ENCODE measurements at places on chromosomes 7 and 10.
A peak's percentile ranks its signal among the peaks of the same experiment; 100 is the strongest.

DNA sequence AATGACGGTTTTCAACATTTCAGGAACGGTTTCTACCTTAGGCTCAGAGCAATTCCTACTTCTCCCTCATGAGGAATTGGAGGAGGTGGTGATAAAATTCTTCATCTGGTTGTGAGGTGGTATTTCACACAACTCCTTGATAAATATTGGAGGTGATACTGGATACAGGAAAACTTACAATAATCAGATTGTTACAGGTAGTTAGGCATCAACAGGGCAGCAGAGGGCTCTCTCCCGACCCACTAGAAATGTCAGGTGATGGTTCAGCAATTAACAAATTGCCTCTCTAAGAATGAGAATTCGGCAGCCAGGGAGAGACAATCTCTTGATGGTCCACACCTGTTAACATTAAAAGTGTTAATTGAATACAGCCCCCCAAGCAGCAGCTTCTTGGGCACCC is 22.6 kb downstream of the ZNF786 start:
- DNase-seq: no peak

DNA sequence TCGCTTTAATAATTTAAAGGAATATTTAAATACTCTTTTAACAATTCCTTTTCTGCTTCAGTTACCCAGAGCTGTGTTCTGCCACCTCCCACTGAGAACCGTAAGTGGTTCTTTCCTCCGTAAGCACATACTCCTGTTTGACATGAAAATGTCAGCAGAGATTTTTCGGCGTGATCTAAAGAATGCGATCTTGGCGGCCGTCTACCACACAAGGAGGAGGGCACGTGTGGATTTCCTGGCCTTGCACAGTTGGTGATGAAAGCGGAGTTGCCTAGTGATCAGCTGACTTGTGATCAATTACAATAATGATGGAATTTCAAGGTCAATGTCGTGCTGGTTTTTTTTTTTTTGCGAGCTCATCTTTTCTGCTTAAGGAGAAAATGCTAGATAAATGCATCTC is 35.6 kb upstream of the INSIG1 start:
- DNase-seq: no peak

DNA sequence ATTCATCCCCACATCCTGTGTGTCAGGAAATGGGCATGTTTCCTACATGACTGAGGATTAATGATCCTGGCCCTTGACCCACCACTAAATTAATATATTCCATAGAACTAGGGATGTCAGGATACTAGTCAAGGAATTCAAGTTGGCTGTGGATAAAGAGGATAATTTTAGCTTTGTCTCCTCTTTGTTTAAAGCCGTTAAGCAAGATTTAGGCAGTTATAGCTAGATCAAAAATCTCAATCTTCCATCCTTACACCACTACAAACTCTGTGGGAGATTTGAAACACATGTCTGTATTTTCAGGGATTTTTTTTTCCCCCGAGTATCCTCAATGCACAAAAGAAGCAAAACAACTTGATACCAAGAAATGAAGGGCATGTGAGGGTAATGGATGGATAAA is 417.1 kb downstream of the MAGI2 start:
- DNase-seq: no peak

DNA sequence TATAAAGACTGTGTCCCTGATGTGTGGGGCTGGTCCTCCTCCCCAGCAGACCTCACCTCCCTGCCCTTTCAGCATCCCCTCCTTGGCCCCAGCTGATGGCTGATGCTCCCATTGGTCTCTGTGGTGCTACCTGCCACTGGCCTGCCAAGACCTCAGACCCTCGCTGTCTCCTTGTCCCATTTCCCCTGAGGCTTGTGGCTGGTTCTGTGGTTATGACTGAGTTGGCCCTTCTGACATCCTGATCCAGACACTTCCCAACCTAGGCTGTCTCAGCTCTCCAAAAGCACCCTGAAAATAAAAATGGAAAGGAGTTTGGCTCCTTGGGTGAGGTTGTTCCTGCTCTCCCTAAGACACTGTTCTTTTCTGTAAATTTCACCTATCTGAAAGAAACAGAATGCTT is 214.2 kb downstream of the RPS24 start:
- DNase-seq: no peak

DNA sequence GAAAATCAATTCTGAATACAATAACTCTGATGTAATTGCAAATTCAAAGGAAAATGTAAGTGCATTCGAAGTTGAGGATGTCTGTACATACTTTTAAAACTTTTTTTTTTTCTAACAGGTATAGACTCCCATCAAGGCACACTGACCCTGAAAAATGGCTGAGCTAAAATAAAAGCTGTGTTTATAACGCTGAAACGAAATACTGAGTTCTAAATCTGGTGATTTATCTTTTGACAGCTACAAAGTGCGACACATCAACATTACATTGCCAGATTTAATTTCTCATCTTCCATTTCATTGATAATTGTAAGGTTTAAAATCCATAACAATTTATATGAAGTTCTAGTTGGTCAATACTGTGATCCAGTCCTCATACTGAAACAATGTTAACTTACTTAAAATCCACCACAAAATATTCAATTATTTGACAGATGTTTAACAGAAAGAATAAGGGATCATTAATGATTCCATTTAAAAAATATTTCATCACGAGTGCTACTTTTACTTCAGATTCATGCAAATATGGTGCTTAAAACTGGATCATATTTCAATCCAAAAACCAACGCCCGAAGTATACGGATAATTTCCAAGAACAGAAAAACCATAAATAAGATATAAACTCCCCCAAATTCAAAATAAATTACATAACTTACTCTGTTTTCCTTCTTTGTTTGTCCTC is 1.4 kb downstream of the RAB11FIP2 start:
- DNase-seq: no peak

DNA sequence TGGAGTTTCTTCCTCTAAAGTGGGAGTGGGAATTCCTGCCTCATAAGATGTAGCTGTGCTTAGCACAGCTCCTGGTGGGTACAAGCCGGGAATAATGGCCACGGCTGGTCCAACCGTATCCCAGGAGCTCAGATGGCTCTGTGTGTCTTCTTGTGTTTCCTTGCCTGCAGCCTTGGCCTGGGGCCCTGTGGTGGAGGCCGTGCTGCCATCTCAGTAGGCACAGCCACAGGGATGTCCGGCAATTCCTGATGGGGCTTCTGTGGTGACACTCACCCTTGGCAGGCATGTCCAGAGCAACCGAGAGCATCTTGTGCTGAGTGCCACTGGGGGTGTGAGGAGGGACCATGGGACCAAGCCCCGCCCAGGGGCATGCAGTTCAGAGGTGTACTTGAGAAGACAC is 50.0 kb upstream of the AQP1 start:
- no peak for DNase-seq

DNA sequence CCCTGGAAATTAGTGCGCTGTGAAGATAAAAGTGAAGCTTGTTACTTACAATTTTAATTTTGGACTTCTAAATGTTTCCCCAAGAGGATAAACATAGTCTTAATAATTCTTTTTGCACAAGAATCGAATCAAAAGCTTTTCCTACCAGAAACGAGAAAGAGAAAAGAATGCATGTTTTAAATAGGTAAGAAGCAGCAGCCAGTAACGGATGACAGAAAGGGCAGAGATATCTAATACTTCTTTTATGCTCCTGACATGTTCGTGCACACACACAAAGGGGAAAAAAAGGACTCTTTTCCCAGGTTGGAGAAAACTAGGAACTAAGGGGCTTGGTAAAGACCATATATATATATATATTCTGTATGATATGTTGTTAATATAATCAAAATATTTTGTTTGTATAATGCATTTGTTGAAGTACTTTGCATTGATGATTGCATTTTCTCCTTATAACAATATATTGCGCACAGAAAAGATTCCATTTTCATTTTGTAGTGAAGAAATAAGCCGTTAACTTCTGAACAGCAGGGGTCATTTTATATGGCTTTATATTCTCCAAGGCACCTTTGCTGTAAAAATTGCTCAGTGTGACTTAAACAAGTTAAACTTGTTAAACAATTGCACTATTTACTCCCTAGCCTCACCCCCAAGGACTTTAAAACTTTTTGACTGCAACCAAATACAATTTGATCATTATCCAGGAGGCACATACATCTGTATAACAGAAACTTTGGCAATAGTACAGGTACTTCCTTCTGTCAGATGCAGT is 2.2 kb downstream of the PRKAR2B start:
- no peak for DNase-seq

DNA sequence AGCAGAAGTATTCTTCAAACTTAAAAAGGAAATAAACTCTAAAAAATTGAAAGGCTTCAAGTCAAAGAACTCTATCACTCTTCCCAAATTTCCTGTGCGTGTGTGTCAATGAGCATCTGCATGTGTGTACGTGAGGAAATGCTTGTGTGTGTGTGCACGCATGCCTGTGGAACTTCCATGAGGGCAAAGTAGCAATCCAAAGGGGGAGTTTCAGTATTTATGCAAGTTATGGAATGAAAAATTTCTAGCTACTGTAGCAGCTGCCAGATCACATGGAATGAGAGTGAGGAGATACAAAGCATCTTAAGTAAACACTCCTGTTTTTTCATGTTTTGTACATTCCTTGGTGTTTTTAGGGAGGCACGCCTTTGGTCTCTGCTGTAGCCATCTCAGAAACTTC is 152.6 kb downstream of the RAPGEF5 start:
- DNase-seq: no peak

DNA sequence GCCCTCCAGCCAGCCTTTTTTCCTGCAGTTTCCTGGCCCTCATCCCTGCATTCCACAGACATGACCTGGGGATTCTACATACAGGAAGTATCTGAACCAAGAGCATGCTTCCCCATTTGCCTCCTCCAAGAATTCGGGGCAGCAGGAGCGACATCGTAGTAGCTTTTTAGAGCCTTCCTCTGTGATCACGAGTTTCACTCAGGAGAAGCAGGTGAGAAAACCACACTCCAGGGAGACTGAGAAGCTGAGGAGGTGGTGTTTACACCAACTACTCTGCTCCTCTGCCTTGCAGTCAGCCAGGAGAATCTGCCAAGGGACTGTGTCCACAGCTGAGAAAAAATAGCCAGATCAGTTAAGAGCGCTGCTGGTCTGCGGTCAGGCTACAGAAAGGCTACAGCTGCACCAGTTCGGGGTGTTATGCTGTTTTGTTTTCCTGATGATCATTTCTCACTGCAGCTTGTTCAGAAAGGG is 54.1 kb downstream of the HSPA12A start:
- DNase-seq: no peak

- no peak for DNase-seq
Observed at GRCh38 chr10:110382695-110383094, 78.0 kb upstream of the SMNDC1 start.

DNA sequence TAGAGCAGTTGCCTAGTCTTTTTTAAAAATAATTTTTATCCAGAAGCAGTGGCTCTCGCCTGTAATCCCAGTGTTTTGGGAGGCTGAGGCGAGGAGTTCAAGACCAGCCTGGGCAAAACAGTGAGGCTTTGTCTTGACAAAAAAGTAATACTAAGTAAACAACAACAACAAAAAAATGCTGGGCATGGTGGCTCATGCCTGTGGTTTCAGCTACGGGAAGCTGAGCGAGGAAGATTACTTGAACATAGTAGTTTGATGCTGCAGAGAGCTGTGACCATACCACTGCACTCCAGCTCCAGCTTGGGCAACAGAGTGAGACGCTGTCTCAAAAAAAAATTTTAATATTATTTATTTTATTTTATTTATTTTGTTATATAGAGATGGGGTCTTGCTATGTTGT is 31.3 kb upstream of the TPST1 start:
- DNase-seq: no peak

- no peak for DNase-seq
Observed at GRCh38 chr10:3820255-3820654, 35.2 kb upstream of the KLF6 start.

- DNase-seq: no peak
Observed at GRCh38 chr7:1979591-1980560, 252.9 kb downstream of the MAD1L1 start.

DNA sequence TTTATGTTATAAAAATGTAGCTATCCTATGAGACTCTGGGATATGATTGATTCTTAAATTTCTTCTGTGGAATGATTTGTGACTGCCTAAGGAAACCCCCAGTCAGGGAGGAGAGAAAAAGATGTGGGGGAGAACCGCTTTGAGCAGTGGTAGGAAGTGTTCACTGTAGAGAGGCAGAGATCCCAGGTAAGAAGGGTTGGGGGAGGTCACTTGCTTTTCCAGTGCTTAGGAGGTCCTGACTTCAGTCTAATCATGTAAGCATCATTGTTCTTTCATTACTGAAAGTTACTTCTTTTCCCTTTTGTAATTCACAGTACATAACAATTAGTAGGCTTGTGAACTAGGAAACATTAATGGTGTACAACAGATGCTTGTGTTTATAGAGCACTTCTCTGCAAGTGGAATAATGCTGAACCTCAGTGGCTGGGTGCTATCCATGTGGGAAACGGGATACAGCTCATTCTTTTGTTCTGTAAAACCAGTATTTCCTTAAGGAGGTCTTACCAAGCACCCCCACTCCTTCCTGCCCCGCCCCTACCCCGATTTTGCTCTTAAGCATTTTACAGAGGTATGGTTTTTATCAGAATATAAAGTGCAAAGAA is 165.4 kb downstream of the ST7 start:
- no peak for DNase-seq

- DNase-seq: no peak
Observed at GRCh38 chr7:128351296-128352152, 7.8 kb upstream of the RBM28 start.

DNA sequence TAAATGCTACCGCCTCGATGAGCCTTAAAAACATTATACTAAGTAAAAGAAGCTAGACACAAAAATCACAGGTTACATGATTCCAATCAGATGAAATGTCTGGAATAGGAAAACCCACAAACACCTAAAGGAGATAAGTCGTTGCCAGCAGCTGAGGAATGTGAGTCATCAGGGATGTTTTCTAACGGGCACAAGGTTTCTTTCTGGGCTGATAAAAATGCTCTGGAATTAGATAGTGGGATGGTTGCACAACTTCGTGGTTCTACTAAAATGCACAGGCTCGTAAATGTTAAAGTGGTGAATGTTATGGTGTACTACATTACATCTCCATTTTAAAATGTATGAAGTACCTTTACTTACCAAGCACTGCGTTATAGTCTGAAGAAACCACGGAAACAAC is 9.7 kb downstream of the ABLIM1 start:
- no peak for DNase-seq

GRCh38 chr7:158847451-158847866 is 8.9 kb upstream of the DYNC2I1 start:
- DNase-seq: no peak

DNA sequence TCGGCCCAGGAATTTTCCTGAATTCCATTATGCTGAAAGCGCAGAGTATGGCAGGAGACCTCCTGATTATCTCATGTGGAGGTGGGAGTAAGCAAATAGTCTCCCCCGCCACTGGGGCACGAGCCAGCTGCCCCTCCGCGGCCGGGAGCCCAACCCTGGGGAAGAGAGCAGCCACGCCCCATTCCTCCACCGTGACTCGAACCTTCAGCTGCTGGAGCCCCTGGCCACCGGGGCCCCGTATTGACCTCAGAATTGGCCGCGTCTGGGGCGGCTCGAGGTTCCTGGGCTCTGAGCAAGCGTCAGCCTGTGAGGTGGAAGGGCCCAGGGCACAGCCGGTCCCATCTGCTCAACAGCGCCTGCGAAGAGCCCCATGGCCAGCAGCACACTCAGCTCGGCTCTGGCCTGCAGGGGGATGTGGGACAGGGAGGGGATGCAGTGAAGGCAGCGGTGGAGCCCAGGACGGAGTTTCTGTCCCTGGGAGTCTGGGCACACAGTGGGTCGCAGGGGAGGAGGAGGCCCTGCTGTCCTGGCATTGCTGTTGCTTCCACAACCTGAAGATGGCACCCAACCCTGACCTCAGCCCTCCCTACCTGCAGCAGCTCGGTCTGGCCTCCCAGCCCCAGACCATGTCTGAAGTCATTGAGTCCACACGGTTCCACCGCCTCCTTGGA is 97.8 kb downstream of the CHST15 start:
- peak; percentile 39 for DNase-seq

- DNase-seq: no peak
Observed at GRCh38 chr10:575402-576129, 113.9 kb downstream of the DIP2C start.

Data from NT2/D1 (cell line).